Thoracic aorta (tissue), 2 donors: ENCODE measurements at places on chromosomes 5 and 9. TPM values are rescaled to one million over a fixed set of nuclear protein-coding genes. Genes with fewer than 3 reads are reported as not detected.

Gene LSM11
- 5.3 TPM for total RNA-seq

Gene OCLN
- total RNA-seq, result 8.5 TPM

Gene AMACR
- total RNA-seq, result 7.3 TPM

Gene AGXT2
- not detected for total RNA-seq

Gene MUSK
- total RNA-seq, result not detected

Gene ARHGEF28
- 40.8 TPM for total RNA-seq

Gene PHYHD1
- 21.1 TPM for total RNA-seq

Gene HRCT1
- 20.4 TPM for total RNA-seq

Gene DNM1
- total RNA-seq, result 7.2 TPM

Gene GABRA6
- total RNA-seq, result not detected
